NCI-H2081 treated with DMSO at 0.1 percent for 48 hours (cell line): ENCODE measurements at places on chromosomes 7 and 10.

DNA sequence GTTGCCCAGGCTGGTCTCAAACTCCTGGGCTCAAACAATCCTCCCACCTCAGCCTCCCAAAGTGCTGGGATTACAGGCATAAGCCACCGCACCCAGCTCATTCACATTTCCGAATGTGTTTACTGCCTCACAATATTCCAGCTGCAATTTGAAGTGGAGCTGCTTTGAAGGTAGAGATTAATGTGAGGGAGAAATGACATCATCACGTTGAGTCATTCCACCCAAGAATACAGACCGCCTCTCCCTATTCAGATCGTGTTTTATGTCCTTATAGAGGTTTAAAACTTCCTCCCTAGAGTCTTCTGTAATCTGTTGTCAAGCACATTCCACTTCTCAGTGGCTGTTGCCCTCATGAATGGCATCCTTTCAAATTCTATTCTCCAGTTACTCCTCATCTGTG, 100.4 kb upstream of the PDGFA start:
- DNase-seq, result no peak

- no peak for DNase-seq
Observed at GRCh38 chr10:90432866-90433265, 425.0 kb downstream of the HTR7 start.

DNA sequence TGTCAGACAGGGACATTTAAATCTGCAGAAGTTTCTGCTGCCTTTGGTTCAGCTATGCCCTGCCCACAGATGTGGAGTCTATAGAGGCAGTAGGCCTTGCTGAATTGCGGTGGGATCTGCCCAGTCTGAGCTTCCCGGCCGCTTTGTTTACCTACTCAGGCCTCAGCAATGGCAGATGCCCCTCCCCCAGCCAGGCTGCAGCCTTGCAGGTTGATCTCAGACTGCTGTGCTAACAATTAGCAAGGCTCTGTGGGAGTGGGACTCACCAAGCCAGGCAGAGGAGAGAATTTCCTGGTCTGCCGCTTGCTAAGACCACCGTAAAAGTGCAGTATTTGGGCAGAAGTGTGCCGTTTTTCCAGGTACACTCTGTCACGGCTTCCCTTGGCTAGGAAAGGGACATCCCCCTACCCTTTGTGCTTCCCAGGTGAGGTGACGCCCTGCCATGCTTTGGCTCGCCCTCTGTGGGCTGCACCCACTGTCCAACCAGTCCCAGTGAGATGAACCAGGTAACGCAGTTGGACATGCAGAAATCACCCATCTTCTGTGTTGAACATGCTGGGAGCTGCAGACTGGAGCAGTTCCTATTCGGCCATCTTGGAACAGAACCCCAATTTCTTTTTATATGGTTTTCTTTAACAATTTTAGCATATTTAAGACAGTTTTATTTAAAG, 28.4 kb upstream of the VWDE start:
- no peak for DNase-seq

DNA sequence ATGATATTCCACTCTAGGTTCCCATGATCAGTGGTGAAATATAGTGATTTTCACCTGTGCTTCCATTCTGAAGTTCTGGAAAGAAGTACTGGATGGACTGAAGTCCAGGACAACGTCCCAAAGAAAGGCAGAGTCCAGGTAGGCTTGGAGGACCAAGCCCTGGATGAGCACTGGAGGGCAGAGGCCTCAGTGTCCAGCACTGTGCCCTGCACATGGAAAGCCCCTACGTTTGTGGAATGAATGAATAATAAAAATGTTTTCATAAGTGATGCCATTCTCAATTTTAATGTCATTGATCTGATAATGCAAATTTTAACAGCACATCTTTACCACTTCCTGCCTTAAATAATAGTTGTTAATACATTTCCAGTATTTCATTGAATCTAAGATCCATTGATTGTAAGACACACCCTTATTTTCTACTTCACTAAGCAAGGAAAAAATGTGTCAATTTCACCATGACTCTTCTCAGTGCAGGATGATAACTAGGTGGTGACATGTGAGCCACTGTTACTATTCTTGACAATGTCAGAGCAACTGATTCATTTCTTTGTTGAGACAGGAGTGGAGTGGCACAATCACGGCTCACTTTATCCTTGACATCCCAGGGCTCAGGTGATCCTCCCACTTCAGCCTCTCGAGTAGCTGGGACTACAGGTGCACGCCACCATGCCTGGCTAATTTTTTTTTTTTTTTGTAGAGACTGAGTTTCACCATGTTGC, 35.2 kb downstream of the ZNF783 start:
- DNase-seq, result no peak

DNA sequence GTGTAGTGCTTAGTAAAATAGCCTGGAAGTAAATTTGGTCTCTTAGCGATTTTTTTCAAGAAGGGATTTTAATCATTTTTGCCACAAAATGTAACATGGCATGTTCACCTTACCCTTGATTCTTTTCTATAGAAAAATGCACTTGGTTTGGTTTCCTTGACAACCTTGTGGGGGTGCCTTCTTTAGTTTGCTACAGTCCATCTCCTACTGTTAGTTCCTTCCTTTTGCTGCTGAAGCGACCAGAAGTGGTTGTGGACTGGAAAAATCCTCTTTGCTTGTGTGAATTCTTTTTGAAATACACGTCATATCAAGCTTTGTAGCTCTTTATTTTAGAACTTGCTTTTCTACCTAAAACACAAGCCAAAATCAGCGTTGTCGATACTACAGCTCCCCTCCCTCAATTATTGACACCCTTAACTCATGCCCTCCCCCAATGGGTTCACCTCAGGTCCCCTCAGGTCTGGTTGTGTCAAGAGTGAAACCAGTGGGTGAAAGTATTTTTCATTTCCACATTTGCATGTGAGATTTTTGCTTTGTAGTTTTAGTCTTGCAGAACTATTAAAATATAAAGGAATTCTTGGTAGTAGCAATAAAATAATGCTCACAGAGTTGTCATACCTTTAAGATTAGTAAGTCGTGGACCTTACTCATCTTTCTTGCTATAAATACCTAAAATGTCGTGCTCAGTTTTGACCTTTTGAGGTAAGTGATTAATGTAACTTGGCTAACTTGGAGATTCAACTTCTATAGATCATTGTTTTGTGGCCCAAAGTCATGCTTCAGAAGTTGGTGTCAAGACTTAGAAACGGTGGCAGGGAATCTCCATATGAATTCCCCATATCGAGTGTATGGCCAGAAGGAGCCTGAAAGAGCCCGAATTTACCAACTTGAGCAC, 1.5 kb downstream of the ACTR3B start:
- no peak for DNase-seq

- DNase-seq, result no peak
Observed at GRCh38 chr10:44799966-44800365, 111.2 kb upstream of the TMEM72 start.

GRCh38 chr7:117645481-117646165, 165.8 kb downstream of the CFTR start:
- no peak for DNase-seq

- DNase-seq, result no peak
Observed at GRCh38 chr7:83413831-83414230, 235.1 kb downstream of the SEMA3E start.

GRCh38 chr7:87152897-87153641, 816 bp downstream of the DMTF1 start:
- no peak for DNase-seq

- DNase-seq, result no peak
Observed at GRCh38 chr10:103696094-103696410, 159.3 kb downstream of the SH3PXD2A start.

DNA sequence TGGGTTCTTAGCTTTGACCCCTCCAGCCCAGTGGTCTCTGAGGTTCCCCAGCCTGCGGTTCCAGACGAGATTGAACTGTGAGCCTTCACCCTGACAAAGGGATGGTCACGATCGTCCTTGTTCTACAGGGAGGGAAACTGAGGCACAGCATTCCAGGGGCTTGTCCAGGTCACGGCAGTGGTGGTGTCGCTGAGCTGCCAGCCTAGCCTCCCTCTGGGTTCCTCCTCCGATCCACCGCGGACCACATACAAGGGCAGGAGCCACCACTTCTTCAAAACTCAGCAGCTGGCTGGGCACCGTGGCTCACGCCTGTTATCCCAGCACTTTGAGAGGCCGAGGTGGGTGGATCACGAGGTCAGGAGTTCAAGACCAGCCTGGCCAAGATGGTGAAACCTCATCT, 35.8 kb downstream of the ELFN1 start:
- DNase-seq, result no peak
